PC-9 (cell line): ENCODE measurements at places on chromosomes 5 and 9. TPM values are rescaled to one million over a fixed set of nuclear protein-coding genes. Genes with fewer than 3 reads are reported as not detected.

GRCh38 chr5:125175348-125176004 lies 429.0 kb upstream of the ZNF608 start:
- H3K36me3 ChIP-seq = no peaks in the 10 kb centered on the region
- no peak for DNase-seq
- no peak overlapping the region for H3K4me3 ChIP-seq
- H3K4me1 ChIP-seq = no peaks in the 10 kb centered on the region
- no peaks in the 10 kb centered on the region for H3K27me3 ChIP-seq

DNA sequence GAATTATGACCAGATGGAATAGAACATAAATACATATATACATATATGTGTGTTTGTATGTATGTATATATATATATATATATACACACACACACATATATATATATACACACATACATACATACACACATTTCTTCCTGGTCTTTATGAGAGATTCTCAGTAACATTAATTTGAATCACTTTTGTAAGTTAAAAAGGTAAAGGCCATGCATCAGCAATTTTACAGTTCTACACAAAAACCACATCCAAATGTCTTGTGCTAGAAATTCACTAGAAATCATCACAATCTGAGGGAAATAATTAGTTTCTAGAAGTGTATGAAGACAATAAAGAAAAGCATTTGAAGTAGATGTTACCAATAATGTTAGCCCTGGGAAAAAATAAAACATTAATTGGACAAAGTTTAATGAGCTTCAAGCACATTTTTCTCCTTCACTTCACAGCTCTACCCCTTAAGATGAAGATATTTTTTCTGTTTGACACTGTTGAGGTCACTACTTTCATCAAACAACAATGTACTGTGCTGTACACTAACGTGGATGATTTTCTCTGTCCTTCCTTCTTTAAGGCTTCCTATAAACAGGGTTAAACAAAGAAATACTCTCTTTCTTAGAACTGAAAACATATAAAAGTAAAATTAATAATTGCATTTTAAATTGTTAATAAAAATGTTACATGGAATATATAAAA lies 189.2 kb upstream of the NR4A3 start:
- no peaks in the 10 kb centered on the region for H3K36me3 ChIP-seq
- no peak for DNase-seq
- H3K27me3 ChIP-seq = no peaks in the 10 kb centered on the region
- H3K4me3 ChIP-seq = no peak overlapping the region
- no peak overlapping the region for H3K27ac ChIP-seq

DNA sequence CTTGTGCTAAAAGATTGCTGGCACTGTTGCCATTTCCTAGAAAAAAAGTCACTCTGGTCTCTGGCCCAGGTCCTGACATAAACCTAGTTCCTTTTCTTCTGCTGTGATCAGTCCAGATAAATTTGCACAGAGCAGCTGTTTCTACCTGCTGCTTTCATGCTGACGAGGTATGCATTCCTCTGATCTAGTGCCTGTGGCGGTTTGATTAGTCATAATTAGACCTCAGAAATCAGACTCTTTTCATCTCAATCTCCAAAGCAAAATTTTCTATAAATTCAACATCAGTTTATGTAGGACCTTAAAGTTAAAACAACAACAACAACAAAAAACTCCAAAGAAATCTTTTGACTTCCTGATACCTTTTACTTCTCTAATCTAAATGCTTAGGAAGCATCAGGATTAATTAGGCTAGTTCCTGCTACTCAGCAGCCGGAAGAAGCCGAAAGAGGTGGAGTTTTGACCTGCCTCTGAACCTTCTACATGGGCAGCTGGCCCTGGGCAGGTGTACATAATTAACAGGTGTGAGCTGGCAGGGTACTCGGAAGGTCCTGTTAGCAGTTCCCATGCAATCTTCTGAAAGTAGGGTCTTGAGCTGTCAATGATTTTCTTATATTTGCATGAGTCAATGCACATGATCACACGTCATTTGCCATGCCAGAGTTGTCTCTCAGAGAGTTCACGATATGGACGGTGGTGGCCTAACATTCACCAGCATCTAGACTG lies 83.3 kb upstream of the CCDC112 start:
- H3K4me3 ChIP-seq = peak overlapping the region; percentile 38; the same call in 1 of the 2 replicates
- no peaks in the 10 kb centered on the region for H3K27me3 ChIP-seq
- H3K36me3 ChIP-seq = no peaks in the 10 kb centered on the region
- DNase-seq = peak; percentile 48
- peak overlapping the region; percentile 94 for H3K27ac ChIP-seq
- H3K4me1 ChIP-seq = peaks cover 47% of the 10 kb centered on the region

Gene TRMT10B
- total RNA-seq = 5.2 and 8.8 TPM in 2 replicates

Gene HACD4
- total RNA-seq = 2.4 and 4.5 TPM in 2 replicates

Gene FOXD4L3
- not detected in 2 replicates for total RNA-seq

DNA sequence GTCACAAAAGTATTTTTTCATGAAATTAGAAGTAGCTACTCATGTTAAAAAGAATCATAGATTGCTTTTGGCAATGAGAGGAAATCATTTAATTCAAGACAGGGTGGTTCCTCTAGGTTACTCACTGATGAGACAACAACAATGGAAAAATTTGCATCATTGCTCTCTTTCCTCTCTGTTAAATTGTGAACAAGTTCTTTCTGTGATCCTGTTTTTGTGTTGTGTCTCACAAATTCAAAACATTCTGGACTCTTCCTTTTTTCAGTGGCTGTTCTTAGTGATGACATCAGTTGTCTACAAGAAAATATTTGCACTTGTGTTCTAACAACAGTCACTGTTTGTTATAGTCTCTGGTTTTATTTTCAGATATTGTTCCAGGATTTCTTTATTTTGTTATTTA lies 95.3 kb downstream of the XRCC4 start:
- no peak overlapping the region for H3K4me3 ChIP-seq
- H3K27ac ChIP-seq = no peak overlapping the region
- H3K36me3 ChIP-seq = no peaks in the 10 kb centered on the region
- H3K4me1 ChIP-seq = no peaks in the 10 kb centered on the region

DNA sequence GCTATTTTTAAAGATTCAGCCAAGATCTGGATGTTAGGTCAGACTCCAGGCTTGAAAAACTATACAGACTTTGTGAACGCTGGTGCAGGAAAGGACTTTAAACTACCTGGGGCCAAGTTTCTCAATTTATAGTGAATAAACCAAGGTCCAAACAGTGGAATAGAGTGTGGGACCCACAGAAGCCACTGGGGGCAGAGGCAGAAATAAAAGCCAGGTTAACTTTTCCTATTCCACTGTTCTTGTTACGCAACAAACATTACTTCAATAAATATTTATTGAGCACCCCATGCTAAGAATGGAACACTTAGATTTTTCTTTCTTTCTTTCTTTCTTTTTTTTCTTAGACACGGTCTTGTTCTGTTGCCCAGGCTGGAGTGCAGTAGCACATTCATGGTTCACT lies 11.0 kb upstream of the HAVCR1 start:
- H3K36me3 ChIP-seq = no peaks in the 10 kb centered on the region
- DNase-seq = no peak

DNA sequence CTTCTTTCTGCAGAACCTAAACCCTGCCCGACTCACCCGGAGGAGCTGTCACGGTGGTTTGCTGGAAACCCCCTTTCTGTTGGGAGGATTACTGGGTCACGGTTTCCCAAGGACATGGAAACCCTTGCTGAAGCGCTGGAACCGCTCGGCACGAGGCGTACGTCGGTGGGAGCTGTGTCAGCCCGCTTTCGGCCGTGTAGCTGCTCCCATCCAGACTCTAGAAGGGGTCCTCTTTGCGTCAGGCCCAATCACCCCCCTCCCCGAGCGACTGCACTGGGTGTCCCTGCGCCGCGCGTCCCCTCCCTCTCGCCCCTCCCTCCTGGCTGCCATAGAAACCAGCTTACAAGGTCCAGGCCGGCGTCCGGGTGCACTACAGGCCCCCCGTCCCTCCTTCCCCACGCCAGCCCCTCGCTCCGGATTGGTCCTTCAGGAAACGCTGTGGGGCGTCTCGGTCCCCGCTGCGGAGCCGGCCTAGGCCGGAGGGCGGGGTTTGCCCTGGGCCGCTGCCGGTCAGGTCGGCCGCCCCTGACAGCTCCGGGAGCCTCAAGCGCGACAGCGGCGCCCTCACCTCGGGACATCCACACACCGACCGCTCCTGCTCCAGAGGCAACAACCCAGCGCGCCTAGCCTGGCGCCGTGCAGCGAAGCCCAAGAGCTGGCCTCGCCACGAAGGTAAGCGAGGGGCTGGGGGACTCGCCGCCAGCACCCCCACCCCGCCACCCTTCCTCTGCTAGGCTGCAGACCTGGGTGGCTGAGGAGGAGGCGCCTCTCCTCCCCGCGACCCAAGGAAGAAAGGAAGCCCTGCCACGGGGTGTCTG lies at the start of gene NIM1K:
Gene NIM1K, plus strand, starts transcription at position 486 of the 818 bp plus-strand sequence. CDS start 53,551 bp downstream, outside the sequence.
- peaks cover 18% of the 10 kb centered on the region for H3K4me1 ChIP-seq
- 0 out of 2 replicates have a peak, but pooled peaks cover 4% of the 10 kb centered on the region for H3K27me3 ChIP-seq
- H3K27ac ChIP-seq = no peak within 1 kb of the TSS
- H3K4me3 ChIP-seq = peak within 1 kb of the TSS; percentile 48
- DNase-seq = peak; percentile 55

GRCh38 chr9:103188781-103189350 lies 193.7 kb downstream of the CYLC2 start:
- H3K4me1 ChIP-seq = no peaks in the 10 kb centered on the region
- no peak overlapping the region for H3K4me3 ChIP-seq
- H3K27me3 ChIP-seq = no peaks in the 10 kb centered on the region
- no peaks in the 10 kb centered on the region for H3K36me3 ChIP-seq

- no peaks in the 10 kb centered on the region for H3K27me3 ChIP-seq
- H3K4me1 ChIP-seq = no peaks in the 10 kb centered on the region; the same call in 1 of the 2 replicates
- DNase-seq = no peak
- no peak overlapping the region for H3K27ac ChIP-seq
- H3K36me3 ChIP-seq = no peaks in the 10 kb centered on the region
These were observed 11.4 kb downstream of the AIF1L start for GRCh38 chr9:131107760-131108159.

Gene TGFBI
- 430 and 437 TPM in 2 replicates for total RNA-seq

DNA sequence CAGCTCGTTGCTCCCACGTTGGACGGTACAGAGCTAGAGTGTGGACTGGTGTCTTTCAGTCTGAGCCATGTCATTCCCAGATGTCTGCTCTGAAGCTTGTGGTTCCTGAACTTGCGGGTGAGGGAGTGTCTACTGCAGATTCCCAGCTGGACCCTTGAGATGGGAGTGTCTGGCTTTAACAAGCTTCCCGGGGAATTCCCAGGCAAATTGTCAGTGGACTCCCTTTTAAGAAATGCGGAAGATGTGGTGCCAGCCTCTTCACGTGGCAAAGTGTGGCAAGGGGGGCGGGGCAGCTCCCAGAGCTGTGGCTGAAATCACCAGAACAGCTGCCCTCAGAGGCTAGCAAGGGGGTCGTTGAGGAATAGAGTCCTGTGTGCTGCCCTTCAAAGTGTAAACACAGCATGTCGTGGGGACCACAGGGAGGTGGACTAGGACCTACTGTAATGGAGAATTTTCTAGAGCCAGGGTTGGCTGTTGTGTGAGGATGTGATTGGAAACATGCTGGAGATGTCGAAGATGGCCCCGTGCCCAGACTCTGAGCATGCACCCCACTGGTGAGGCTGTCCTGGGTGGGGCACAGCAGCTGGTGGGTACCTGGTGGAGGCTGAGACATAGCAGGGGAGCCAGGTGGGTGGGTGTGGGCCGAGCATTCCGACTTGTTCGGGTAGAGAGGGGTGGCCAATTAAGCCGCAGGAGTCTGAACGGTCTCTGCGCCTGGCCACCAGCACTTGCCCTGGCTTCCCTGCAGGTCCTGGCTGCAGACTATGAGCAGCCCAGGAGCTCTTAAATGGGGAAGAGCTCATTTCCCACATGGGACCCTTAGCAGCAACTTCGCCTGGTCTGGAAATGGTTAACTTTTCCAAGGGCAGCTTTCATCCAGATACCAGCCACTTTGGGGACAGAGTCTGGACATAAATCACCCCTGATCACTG lies 37.4 kb downstream of the PRRX2 start:
- peak; percentile 48 for DNase-seq
- H3K4me3 ChIP-seq = no peak overlapping the region
- H3K27me3 ChIP-seq = no peaks in the 10 kb centered on the region
- H3K36me3 ChIP-seq = no peaks in the 10 kb centered on the region
- no peak overlapping the region for H3K27ac ChIP-seq
- H3K4me1 ChIP-seq = peaks cover under 1% of the 10 kb centered on the region; the same call in 1 of the 2 replicates

- peaks cover 10% of the 10 kb centered on the region; the same call in 1 of the 2 replicates for H3K36me3 ChIP-seq
- H3K4me3 ChIP-seq = no peak overlapping the region
- no peak for DNase-seq
- H3K4me1 ChIP-seq = peaks cover 5% of the 10 kb centered on the region; the same call in 1 of the 2 replicates
These were observed 75.8 kb downstream of the MAP1B start for GRCh38 chr5:72183101-72183520.

DNA sequence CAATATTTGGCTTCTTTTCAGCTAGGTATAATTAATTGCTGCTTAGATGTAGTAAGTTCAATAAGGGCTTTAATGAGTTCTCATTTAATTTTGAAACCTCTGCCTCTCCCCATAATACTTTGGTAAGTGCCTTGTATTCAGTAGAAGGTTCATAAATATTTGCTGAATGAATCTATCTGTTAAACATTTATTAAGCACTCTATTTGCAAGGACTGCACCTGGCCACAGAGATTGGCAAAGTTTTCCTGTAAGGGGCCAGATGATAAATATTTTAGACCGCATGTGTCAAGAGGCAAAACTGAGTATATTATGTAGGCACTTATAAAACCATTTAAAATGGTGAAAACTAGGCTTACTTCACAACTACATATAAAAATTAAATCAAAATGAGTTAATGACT lies 19.0 kb upstream of the GNA14 start:
- no peaks in the 10 kb centered on the region for H3K36me3 ChIP-seq
- H3K27me3 ChIP-seq = no peaks in the 10 kb centered on the region
- no peak for DNase-seq

Gene NUTM2G
- not detected in 2 replicates for total RNA-seq

Gene PRR16
- total RNA-seq = 2.8 and 5.0 TPM in 2 replicates

DNA sequence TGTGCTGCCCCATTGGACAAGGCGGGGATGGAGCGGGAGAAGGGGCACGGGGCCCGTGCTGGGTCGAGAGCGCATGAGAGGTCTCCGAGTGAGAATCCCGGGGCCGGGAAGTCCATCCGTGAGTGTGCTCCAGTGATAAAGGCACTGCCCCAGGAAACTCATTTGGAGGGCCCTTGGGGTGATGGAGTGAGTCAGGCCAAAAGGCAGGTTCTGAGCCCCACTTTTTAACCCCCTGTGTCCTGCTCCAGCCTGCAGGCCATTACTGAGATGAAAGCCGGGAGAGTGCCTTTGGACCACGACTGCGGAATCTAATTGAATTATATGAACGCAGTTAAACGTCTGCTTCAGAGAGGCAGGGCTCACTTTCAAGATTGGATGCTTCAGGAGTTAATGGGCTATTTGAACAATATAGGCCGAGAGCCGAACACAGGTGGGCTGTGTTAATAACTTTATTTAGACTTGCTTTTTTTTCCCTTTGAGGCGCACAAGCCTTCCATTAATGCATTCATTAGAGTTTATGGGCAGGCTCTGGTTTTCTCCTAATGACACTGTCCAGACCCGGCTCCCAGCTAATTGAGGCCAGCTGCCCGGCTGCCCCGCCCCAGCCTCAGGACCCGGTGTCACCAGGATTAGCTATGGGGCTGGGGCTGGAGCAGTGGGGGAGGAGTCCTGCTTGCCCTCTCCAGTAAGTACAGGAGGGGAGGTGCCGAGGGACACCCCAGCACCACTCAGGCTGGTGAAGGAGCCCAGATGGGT lies 79.1 kb upstream of the LMX1B start:
- DNase-seq = no peak
- no peaks in the 10 kb centered on the region for H3K4me1 ChIP-seq
- H3K27ac ChIP-seq = no peak overlapping the region
- H3K4me3 ChIP-seq = no peak overlapping the region
